ENCODE measurements at places on chromosomes 2 and 18.

DNA sequence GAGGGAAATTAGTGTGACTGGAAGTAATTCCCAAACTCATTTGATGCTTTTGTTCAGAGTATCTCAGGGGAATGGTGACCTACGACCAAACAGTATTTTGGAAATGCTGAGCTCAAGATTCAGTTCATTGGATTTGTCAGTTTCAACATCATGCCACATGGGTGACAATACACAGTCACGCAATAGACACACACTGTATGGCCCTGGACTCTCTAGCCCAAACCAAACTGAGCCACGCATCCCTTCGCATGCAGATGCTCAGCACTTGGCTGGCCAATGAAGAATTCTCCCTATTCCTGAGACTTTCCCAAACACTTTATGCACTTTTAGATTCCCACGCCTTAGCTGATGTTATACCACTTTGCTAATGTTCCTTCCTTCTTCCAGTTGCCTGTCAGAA, 10.0 kb downstream of the PDE1A start:
- DNase-seq, result no peak

GRCh38 chr2:10016802-10017258, 26.5 kb upstream of the KLF11 start:
- DNase-seq, result no peak

DNA sequence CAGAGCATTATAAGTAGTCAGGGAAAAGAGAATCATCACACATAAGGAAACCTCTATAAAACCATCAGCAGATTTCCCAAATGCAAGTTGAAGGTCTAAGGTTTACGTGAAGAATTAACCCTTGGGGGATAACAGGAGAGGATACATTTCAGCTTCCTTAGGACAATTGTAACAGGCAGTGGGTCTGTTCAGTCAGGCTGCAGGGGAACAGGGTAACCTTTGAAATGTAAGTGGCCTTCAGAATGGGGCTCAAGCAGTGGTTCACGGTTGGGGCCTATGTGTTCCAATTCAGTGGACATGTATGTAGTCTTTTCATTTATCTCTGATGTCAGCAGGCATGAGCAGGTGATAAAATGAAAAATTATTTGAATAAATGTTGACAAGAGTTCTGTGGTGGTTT, 139.3 kb downstream of the EML6 start:
- no peak for DNase-seq

DNA sequence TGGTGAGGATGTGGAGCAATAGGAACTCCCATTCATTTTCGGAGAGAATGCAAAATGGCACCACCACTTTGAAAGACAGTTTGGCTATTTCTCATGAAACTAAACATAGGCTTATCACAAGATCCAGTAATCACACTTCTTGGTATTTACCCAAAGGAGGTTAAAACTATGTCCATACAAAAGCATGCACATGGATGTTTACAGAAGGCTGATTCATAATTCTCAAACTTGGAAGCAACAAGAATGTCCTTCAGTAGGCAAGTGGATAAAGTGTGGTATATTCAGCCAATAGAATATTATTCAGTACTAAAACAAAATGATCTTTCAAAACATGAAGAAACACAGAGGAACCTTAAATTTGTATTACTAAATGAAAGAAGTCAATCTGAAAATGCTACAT, 440.6 kb downstream of the FBXO15 start:
- no peak for DNase-seq

GRCh38 chr2:160538559-160539355, 45.1 kb upstream of the RBMS1 start:
- DNase-seq, result no peak

- DNase-seq, result no peak
Observed at GRCh38 chr18:34108206-34108605, 116.5 kb downstream of the NOL4 start.

DNA sequence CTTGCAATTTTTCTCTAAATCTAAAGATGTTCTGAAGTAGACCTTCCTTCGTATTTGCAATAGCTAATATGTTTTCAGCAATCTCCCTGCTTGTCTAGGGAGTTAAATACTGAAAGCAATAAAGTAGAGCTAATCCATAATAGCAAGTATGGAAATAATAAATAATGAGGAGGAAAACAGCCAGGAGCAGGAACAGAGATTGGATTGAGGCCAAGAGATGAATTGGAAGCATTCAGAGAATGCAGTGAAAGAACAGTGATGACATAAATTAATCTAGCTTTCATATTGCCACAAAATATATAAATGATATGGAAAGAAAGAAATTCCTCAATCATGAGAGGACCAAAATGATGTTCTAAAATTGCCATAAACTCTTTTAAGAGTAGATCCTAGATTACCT, 679.7 kb downstream of the METTL4 start:
- DNase-seq, result no peak

GRCh38 chr2:223101340-223102039, 49.5 kb downstream of the KCNE4 start:
- peak; percentile 59 for DNase-seq

- peak; percentile 22 for DNase-seq
Observed at GRCh38 chr18:33231474-33232317, 208.8 kb downstream of the CCDC178 start.

GRCh38 chr2:70827388-70827787, 7.0 kb upstream of the CLEC4F start:
- DNase-seq, result no peak

DNA sequence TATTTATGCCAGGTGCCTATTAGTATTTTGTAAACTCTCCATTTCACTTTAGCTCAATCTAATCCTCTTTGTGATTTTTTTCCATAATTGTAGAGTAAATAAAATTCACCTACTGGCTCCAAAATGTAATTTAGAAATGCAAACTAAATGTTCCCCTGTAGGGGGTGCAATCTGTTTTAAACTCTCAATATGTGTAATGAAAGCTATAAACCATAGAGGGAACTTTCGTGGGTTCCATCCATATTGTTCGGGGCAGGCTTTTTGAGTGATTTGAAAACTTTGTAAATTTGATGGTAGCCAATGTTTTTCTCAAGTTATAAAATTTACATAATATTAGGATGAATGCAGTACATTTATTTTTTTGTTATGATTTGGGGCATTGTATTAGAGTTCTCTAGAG, 49.4 kb downstream of the TSPYL6 start:
- no peak for DNase-seq

DNA sequence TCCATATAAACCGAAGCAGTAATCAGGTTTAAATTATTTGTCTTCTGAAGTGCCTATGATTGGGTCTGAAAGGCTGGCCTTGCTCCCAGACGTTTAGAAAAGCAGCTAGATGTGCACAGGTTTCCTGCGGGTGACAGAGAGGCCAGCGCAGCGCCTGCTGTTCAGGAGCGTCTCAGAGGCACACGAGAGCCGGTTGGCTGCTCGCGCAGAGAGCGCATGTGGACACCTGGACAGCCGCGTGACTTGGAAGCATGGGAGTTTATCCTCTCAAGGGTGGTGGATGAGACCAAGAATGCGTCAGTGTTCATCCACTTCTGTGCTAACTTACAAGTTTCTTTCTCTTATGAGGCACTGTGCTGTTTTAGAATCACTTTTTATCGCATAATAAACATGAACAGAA, 303.7 kb downstream of the PTGR3 start:
- DNase-seq, result no peak

DNA sequence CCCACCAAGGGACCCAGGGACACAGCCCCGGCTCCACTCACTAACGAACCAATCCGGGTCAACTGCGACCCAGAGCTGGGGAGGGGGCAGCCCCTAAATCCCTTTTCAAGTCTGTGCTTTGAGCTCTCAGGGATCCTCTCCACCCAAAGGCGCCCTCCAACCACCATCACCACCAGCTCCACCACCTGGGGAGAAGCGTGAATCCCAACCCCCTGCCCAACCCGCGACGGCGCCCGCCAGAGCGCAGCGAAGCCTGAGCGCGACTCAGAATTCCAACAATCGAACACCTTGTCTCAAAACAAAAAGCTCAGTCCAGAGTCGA, 497 bp downstream of the DSC3 start:
- DNase-seq, result no peak

GRCh38 chr2:158600155-158600802, 143.5 kb downstream of the PKP4 start:
- DNase-seq, result no peak

DNA sequence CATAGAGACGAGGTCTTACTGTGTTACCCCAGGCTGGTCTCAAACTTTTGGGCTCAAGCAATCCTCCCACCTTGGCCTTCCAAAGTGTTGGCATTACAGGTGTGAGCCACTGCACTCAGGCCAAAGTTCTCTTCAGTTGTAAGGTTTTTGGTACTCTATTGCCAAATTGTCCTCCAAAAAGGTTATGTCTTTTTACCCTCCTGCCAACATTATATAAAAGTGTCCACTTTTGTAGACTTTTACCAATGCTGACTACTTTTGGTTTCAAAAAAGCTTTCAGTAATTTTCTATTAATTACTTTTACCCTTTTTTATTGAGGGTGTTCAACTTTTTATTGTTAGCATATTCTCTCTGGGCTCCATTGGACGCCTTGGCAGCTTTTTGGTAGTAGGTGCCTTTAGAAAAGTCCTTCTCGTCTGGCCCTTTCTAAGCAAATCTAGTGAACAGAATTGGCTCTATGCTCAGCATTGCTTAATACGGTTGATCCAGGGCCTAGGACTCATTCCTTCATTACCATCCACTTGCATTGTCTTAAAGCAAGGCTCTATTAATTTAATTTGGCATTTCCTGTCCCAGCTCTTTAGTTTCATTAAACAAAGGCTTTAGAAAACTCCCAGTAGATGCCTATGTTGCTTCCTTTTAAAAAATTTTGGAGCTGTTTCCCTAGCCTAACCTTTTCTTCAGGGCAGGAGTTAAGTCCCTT, 16.7 kb upstream of the IL1A start:
- no peak for DNase-seq

DNA sequence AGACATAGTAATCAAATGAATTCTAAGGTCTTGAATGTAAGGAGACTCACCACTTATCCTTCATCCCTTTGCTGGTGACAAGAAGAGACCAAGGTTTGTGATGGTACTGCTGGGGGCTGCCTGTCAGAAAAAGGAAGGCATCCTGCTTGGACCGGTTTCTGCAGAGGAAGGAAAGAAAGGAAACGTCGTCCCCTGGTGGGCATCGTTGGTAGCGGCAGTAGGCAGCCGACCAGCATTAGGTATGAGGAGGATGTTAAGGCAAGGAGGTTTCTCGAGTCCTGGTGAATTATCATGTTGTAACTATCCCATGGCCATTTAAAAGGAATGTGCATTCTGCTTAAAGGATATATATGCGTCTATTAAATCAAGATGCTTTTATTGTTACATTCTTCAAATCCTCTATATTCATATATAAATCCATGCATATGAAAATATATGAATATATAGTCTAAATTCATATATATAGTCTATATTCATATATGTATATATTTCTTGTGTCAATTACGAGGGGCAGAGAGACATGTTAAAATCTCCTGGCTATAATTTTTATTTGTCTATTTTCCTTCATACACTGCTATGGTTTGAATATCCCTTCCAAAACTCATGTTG, 94.4 kb upstream of the TGFA start:
- peak; percentile 34 for DNase-seq

GRCh38 chr2:40760071-40760666, 308.3 kb upstream of the SLC8A1 start:
- no peak for DNase-seq

DNA sequence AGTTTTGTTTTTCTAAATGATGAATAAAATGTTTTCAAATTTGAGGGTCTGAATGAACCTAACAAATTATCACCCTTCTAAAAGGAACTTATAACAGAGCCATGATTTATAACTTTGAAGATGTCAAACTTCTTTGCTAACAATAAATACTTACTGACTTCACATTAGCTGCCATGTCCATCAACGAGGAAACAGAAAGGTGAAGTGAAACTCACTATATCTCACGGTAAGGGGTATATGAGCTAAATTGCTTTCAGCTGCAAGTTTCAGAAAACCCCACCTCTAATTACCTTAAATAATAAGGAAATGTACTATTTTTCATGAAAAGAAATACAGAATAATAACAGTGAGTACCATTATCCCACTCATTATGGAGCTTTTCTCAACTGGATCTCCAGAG, 350.8 kb upstream of the NT5C1B start:
- DNase-seq, result no peak

DNA sequence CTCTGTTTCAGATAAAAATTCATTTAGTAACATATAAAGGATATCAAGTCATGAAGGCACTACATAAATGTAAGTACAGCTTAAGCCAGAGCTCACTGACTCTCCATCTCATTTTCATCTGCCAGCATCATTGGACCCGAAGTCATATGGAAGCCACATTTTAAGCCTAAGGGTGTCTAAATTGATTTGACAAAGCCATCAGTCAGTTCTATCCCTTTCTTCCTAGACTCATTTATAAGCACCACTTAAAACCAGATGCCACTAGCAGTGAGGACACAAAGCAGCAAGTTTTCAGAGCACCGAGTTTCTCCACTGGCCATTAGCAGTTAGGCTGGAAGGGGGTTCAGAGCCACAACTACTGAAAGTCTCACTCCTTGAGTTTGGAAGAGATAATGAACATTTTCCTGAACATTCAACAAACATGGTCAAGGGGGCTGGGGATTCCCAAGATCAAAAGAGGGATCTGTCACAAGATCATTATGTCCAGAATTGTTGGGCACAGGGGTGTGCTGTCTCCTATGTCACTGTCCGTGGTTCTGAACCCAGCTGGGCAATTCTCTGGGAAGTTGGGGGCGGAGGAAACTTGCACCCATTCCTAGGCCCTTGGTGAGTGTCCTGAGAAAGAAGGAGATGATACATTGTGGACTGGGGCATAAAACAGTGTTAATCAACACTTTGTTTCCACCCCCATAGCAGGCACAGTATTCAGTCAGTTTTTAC, 158.5 kb upstream of the LMAN1 start:
- DNase-seq, result no peak

DNA sequence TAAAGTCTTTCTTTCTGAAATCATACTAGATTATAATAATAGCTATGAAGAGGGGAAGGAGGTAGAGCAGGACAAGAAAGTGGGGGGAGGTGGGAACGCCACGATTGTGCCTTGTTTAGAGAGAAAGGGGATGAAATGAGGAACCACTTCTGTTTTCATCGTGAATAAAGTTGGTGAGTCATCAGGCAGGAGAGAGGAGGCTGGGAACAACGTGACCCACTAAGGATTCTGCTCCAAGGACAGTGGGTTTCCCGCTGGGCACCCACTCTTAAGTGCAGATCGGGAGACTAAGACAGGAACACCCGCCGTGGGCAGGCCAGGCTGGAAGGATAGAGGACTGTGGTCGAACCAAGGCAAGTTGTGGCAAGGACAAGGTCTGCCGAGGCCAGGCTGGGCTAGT, 158.2 kb downstream of the L3MBTL4 start:
- DNase-seq, result no peak

- no peak for DNase-seq
Observed at GRCh38 chr18:77103991-77104531, 28.5 kb downstream of the MBP start.

DNA sequence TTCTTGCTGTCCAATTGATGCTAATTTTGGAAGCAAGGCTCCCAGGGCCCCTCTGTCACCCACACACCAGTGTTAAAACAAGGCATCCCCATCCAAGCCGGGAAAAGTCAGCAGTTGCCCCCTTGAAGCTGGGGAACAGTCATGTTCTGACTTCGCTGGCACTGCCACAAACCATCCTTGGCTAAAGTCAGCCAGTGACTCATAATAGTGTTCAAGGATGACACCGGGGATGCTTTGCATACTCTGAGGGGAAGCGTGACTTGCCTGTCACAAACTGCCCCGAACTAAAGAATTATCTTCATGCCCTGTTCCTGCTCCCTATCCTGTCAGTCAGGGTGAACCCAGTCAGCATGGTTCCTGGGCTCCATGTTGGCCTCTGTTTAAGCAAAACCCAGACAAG, 37.0 kb downstream of the TGFA start:
- no peak for DNase-seq
